ENCODE measurements at places on chromosomes 13 and 19.

GRCh38 chr13:94712812-94713560, 641 bp upstream of the SOX21 start:
- peak; percentile 74 for DNase-seq

DNA sequence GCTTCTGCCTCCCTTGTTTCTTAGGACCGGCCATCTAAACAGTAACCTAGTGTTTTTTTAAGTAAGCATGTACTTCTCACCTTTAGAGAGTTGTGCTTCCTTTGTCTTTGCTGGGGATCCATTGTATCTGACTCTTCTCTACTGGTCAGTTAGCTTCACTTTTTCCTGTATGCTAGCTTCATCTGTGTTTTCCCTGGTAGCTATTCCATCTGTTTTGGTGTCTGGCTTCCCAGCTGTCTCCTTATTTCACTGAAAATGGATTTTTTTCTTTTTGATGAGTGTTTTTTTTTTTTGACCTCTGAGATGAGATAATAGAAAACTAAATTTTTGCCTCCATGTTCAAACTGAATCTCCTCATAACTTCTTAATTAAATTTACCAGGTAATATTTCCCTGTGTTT, 637.0 kb upstream of the SLC10A2 start:
- no peak for DNase-seq

- DNase-seq, result no peak
These were observed 409.3 kb downstream of the DIAPH3 start for GRCh38 chr13:59754411-59754810.

DNA sequence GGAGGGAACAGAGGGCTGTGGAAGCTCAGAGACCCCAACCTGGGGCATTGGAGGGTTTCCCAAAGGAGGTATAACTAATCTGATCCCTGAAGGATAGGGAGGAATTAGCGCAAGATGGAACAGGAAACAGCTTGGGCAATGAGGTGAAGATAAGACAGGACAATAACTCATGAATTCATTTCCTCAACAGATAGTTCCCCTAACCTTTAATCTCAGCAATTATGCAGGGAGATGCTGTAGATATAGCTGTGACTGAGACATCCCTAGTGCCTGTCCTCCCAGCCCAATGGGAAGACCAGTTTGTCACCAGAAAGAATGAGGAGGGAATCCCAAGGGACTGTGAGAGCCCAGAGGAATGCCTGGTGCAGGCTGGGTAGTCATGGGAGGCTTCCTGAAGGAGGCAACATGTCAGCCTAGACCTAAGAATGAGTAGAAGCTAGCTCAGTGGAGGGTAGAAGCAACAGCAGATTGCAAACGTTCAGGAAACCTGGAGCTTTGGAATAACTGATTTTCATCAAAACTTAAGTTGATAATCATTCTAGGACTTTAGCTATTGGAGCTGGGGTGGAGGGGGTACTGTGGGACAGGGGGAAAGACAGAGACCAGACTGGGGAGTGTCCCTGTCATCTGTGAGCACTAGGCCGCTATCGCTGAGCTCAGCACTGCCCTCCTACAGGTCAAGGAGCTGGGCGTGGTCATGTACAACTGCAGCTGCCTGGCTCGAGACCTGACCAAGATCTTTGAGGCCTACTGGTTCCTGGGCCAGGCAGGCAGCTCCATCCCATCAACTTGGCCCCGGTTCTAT, 18.8 kb downstream of the HIPK4 start:
- DNase-seq, result no peak

- DNase-seq, result no peak
These were observed 258.6 kb downstream of the EFNB2 start for GRCh38 chr13:106276876-106277275.

GRCh38 chr19:1364070-1364704, 19.5 kb upstream of the NDUFS7 start:
- DNase-seq, result no peak

- DNase-seq, result no peak
These were observed 82.7 kb upstream of the SLC15A1 start for GRCh38 chr13:98835156-98835555.

- DNase-seq, result no peak
These were observed 53.6 kb downstream of the DGKH start for GRCh38 chr13:42101821-42102585.

DNA sequence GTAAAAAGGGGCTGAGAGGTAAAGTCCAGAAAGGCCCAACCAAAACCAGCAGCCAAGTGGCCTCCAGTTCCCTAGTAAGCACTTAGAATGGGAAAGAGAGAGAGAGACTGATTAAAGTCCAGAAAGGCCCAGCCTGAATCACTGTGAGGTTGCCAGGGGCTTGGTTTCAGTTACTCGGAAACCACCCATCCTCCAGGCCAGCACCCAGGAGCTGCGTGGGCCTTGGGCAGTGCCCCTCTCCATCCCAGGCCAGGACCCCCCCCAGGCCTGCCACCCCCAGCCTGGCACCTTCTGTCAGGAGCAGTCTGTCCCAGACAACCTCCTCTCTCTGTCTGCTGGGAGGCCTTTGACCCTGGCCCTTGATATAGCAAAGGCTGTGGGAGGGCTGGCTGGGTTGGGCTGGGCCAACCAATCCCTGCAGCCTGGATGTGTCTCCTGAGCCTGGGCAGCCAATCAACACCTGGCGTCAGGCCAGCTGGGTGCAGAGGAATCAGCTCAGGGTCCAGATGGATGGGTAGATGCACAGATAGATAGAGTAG, at the start of gene CYP4F2:
CYP4F2 (minus strand) TSS at position 337 of the 539 bp plus-strand sequence. CDS start 463 bp downstream, outside the sequence.
- DNase-seq, result no peak
